ENCODE measurements at places on chromosomes 5 and 9.

- DNase-seq: no peak
- H3K27me3 ChIP-seq: no peaks in the 10 kb centered on the region
- no peak overlapping the region for H3K27ac ChIP-seq
- H3K4me3 ChIP-seq: no peak overlapping the region
Observed at GRCh38 chr9:8648271-8648845, 848.8 kb upstream of the DMAC1 start.

DNA sequence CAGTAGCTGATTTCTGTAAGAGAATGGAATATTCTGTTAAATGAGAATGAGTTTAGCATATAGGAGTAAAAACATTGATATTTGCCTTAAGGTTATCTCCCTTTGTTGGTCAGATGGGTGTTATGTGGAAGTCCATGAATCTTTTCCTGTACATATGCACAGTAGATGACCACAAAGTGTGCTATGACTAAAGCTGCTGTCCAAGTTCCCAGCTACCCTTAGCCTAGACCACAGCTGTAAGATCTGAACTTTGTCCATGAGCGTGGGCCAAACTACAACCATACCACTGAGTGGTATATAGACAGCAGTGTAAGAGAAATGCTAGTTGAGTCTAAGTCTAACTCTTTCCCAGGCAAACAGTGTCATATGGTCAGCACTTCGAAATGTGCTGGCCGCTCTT is 48.8 kb downstream of the CD180 start:
- H3K4me3 ChIP-seq: no peak overlapping the region
- H3K27ac ChIP-seq: no peak overlapping the region
- no peaks in the 10 kb centered on the region for H3K4me1 ChIP-seq
- H3K27me3 ChIP-seq: no peaks in the 10 kb centered on the region
- H3K36me3 ChIP-seq: peaks cover 6% of the 10 kb centered on the region

DNA sequence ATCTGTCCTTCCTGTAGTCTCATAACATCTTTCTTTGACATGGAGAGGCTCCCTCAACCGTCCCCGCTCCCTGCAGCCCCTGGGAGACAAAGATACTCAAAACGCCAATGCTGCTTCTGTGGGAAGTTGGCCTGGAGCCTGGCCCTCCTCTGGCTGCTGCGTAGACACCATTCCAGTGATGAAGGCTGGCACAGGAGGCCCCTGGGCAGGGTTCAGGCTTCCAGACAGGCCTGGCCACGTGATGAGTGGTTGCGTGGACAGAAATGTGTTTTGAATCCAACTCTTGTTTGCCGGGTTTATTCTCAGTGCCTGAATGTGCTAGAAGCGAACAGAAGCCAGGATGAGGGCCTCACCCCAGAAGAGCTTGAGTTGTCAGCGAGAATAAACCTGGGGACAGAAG is 43.2 kb upstream of the NKX2-5 start:
- no peaks in the 10 kb centered on the region for H3K36me3 ChIP-seq
- peaks cover 6% of the 10 kb centered on the region for H3K4me1 ChIP-seq
- DNase-seq: no peak

GRCh38 chr5:158773161-158773560 is 326.6 kb downstream of the EBF1 start:
- H3K4me3 ChIP-seq: no peak overlapping the region
- no peak overlapping the region for H3K27ac ChIP-seq
- no peaks in the 10 kb centered on the region for H3K27me3 ChIP-seq

- H3K4me3 ChIP-seq: no peak overlapping the region
- no peak for DNase-seq
- H3K27ac ChIP-seq: no peak overlapping the region
Observed at GRCh38 chr5:146116361-146116760, 11.0 kb upstream of the PLAC8L1 start.

GRCh38 chr5:151781201-151781600 is 9.4 kb downstream of the G3BP1 start:
- H3K27me3 ChIP-seq: no peaks in the 10 kb centered on the region
- no peak overlapping the region for H3K4me3 ChIP-seq
- DNase-seq: no peak
- no peak overlapping the region for H3K27ac ChIP-seq

DNA sequence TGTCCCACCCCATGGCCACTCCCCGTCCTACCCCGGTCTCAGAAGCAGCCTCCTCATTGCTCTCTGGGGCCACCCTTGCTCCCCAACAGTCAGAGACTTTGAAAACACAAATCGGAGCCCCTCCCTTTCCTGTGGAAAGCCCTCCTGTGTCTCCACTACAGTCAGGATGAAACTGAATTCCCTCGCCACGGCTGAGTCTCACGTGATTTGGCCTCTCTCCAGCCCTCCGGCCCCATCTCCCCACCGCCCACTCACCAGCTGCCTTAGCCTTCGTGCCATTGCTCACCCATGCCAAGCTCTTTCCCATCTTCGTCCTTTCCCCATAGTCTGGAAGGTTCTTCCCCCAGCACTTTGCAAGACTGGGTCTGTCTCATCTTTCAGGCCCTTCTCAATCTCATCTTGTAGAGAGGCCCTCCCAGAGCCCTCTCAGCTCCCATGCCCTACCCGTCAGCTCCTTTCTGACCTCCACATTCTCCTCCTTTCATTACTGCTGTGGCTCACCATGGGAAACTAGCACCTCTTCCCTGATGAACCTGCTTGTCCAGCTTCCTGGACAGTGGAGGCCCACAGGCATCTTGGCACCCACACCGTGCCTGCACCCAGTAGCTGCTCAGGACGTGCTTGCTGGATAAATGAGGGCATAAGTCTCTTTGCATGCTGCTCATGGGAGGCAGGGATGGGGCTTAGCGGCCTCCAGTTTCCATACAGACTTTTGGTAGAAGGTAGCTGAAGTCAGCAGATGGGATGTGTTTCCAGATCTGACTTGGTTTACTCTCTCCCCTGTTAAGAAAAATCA is 126.4 kb upstream of the COL5A1 start:
- H3K4me1 ChIP-seq: no peaks in the 10 kb centered on the region
- peaks cover 7% of the 10 kb centered on the region for H3K36me3 ChIP-seq
- H3K27me3 ChIP-seq: peaks cover 2% of the 10 kb centered on the region
- no peak overlapping the region for H3K27ac ChIP-seq
- no peak overlapping the region for H3K4me3 ChIP-seq

- peak; percentile 46 for DNase-seq
- H3K27ac ChIP-seq: no peak overlapping the region
- no peaks in the 10 kb centered on the region for H3K27me3 ChIP-seq
- H3K36me3 ChIP-seq: no peaks in the 10 kb centered on the region
Observed at GRCh38 chr5:171462136-171462927, 42.9 kb downstream of the FGF18 start.

- no peak for DNase-seq
- no peak overlapping the region for H3K27ac ChIP-seq
- H3K4me3 ChIP-seq: no peak overlapping the region
Observed at GRCh38 chr5:73312872-73313510, 135.6 kb downstream of the FOXD1 start.

GRCh38 chr5:154542581-154542980 is 64.6 kb upstream of the HAND1 start:
- no peak overlapping the region for H3K27ac ChIP-seq
- peaks cover 15% of the 10 kb centered on the region for H3K4me1 ChIP-seq
- no peaks in the 10 kb centered on the region for H3K36me3 ChIP-seq
- H3K27me3 ChIP-seq: peaks cover 17% of the 10 kb centered on the region

DNA sequence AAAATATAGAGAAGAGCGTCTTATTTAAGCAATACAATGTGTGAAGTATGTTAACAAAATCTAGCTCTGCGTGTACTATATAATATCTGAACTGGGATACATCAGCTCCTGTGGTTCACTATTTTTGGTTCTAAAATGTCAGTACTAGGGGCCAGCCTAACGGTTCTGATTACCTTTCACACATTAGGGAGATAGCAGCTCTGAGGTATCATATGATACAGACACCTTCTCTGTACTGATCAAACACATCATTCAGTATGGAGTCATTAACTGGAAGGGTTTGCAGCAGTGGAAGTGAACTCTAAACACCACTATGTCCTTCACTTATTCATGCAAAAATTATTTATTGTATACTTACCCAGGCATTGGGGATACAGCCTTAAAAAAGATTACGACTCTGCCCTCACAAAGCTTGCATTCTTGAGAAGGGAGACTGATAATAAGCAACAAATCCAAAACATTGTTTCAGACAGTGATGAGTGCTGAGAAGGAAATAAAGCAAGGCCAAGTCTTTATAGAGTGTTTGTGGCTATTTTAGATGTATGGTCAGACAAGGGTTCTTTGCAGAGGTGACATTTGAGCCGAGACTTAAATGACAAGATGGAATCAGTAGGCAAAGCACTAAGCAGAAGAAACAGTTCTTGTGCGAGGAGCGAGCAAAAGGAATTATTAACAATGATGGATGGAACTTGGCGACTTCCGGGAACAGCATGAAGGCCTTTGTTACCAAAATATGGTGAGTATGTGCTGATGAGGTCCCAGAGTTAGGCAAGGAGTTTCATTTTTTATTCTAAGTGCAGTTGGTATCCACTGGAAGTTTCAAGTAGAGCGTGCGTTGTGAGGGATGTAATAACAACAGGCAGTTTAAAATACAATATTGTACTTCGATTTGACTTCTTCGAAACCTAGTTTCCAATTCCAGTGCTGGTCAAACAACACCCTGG is 1.8 kb upstream of the LNPEP start:
- DNase-seq: no peak
- peaks cover 25% of the 10 kb centered on the region for H3K4me1 ChIP-seq
- peaks cover 15% of the 10 kb centered on the region for H3K27me3 ChIP-seq
- H3K27ac ChIP-seq: peak overlapping the region; percentile 95

DNA sequence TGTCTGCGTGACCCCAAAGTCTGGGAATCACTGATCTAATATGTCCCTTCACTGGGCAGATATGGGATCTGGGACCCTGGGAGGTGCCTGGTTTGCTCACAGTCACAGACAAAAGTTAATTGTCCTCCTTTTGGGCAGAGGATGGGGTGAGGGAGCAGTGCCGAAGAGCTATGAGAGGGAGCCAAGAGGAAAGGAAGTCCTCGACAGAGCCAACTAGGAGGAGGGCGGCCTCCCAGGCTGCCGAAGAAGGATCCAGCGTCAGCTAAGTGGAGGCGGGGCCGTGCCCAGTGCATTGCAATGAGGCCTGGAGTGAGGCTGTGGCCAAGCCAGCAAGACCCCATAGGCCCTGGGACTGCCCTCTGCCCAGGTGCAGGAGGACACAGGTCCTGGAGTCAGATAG is 11.4 kb downstream of the AIF1L start:
- no peak overlapping the region for H3K27ac ChIP-seq
- H3K4me1 ChIP-seq: peaks cover 43% of the 10 kb centered on the region
- H3K27me3 ChIP-seq: no peaks in the 10 kb centered on the region
- no peak overlapping the region for H3K4me3 ChIP-seq
- peaks cover 27% of the 10 kb centered on the region for H3K36me3 ChIP-seq

DNA sequence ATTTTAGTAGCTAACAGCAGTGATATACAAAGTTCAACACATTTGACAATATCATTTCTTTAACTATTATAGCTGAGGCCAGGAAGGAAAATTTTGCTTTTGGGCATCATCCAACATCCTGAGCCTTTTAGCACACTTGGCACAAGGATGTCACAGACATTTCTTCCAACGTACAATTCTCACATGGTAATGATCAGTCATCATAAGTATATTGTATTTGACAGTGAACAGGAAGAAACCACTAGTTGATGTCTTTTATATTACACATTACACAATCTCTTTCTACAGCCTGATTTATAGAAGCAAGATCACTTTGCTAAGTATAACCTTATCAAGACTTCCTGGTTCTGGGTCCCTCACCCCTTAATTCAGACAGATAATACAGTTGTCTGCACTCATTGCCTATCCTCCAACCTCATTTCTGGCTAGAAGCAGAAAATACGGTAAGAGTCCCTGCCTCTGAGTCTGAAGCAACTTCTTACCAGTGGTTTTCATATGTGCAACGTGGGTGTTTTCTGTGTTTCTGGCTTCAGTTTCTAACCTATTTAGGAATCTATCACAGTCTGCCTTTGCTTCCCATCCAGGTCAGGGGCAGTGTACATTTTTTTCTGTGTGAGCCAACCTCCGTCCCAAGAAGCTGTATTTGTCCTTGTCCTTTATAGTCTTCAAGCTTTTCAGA is 167.8 kb downstream of the PAM start:
- no peaks in the 10 kb centered on the region for H3K27me3 ChIP-seq
- H3K27ac ChIP-seq: no peak overlapping the region
- no peaks in the 10 kb centered on the region for H3K36me3 ChIP-seq
- DNase-seq: no peak
- H3K4me1 ChIP-seq: peaks cover 16% of the 10 kb centered on the region

DNA sequence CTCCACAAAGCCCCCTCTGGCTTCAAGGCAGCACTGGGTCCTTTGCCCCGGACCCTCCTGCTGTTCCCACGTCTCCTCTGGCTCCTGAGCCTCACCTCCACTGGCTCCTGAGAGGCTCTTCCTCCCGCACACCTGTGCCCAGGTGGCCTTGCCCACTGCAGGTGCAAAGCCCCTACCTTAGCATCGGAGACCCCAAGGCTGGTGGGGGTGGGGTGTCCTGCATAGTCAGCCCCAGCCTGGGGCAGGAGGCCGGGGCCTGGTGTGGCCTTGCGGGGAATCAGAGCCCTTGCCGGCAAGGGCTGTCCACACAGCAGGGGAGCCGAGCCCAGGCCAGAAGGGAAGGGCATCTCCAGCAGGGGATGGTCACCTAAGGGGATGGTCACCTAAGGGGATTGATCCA is 41.3 kb upstream of the CEP72 start:
- DNase-seq: no peak
- H3K27ac ChIP-seq: no peak overlapping the region
- peaks cover 31% of the 10 kb centered on the region for H3K27me3 ChIP-seq
- H3K4me1 ChIP-seq: peaks cover 13% of the 10 kb centered on the region

GRCh38 chr5:91098541-91098940 is 284.6 kb downstream of the ARRDC3 start:
- H3K4me1 ChIP-seq: peaks cover 53% of the 10 kb centered on the region
- peaks cover 6% of the 10 kb centered on the region for H3K36me3 ChIP-seq
- no peak overlapping the region for H3K27ac ChIP-seq
- H3K27me3 ChIP-seq: no peaks in the 10 kb centered on the region
- no peak overlapping the region for H3K4me3 ChIP-seq
- DNase-seq: no peak

- no peaks in the 10 kb centered on the region for H3K36me3 ChIP-seq
- H3K4me3 ChIP-seq: no peak overlapping the region
- peaks cover 25% of the 10 kb centered on the region for H3K4me1 ChIP-seq
- H3K27ac ChIP-seq: no peak overlapping the region
- no peak for DNase-seq
Observed at GRCh38 chr9:130929571-130930038, 9.4 kb downstream of the FIBCD1 start.

DNA sequence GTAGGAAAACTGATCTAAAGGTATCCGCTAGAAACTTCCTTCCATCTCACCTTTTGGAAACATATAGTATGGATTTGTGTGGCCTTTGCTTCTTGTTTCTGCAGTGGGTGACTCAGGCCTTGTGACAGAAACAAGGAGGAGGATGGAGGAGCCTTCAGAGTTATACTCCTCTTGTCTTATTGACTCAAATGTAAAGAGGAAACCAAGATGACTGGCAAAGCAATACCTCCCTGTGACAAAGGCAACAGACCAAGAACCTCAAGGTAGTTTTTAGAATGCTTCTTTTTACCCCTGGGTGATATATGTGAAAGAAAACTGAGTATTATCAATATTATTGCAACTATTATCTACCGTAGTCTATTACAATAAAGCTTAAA is 123.3 kb upstream of the SLIT3 start:
- H3K4me3 ChIP-seq: no peak overlapping the region
- DNase-seq: no peak
- H3K4me1 ChIP-seq: peaks cover 30% of the 10 kb centered on the region
- no peaks in the 10 kb centered on the region for H3K27me3 ChIP-seq
- no peaks in the 10 kb centered on the region for H3K36me3 ChIP-seq
- H3K27ac ChIP-seq: no peak overlapping the region

Measured in WTC11 (cell line).